Activated T-helper 1 cell treated with anti-CD3 and anti-CD28 coated beads, Interleukin-12 subunit alpha, Interleukin-12 subunit beta, Interleukin-2, Interleukin-4 antibody, amounts not matched to agents 30 ng/mL and 10 ng/mL and 1 ng/mL, durations not matched to agents 14 hours and 24 hours and 36 hours (primary cell): ENCODE measurements at places on chromosomes 7 and 10.

DNA sequence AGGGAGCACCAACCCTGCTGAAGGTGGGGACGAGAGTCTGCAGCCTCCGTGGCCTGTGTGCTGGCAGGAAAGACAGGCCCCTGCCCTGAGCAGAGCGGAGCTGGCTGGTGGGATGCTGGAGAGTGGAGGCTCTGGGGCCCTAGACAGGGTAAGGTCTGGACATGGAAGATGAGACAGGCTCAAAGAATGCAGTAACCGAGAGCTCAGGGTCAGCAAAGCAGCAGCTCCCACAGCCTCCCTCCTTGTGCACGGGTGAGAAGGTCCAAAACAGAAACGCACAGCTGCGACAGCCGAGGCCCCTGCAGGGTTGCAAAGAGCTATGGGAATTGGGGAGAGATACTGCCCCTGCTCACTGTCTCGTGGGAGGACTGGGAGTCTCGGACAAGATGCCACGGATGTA is 80.5 kb downstream of the TNS3 start:
- no peak overlapping the region for H3K4me3 ChIP-seq
- no peak for DNase-seq
- H3K4me1 ChIP-seq: no peaks in the 10 kb centered on the region
- no peaks in the 10 kb centered on the region for H3K27me3 ChIP-seq
- no peaks in the 10 kb centered on the region for H3K36me3 ChIP-seq

GRCh38 chr10:89534826-89535166 is 598 bp downstream of the SLC16A12 start:
- peaks cover 3% of the 10 kb centered on the region for H3K36me3 ChIP-seq
- H3K4me3 ChIP-seq: no peak overlapping the region
- H3K27ac ChIP-seq: no peak overlapping the region
- H3K27me3 ChIP-seq: peaks cover 58% of the 10 kb centered on the region
- no peak for DNase-seq
- peaks cover 5% of the 10 kb centered on the region for H3K4me1 ChIP-seq

- peak overlapping the region; percentile 96 for H3K4me3 ChIP-seq
- peak overlapping the region; percentile 96 for H3K27ac ChIP-seq
- no peak for DNase-seq
- peaks cover 18% of the 10 kb centered on the region for H3K36me3 ChIP-seq
Measured at GRCh38 chr7:114923403-114923713, 1.5 kb downstream of the MDFIC start.

DNA sequence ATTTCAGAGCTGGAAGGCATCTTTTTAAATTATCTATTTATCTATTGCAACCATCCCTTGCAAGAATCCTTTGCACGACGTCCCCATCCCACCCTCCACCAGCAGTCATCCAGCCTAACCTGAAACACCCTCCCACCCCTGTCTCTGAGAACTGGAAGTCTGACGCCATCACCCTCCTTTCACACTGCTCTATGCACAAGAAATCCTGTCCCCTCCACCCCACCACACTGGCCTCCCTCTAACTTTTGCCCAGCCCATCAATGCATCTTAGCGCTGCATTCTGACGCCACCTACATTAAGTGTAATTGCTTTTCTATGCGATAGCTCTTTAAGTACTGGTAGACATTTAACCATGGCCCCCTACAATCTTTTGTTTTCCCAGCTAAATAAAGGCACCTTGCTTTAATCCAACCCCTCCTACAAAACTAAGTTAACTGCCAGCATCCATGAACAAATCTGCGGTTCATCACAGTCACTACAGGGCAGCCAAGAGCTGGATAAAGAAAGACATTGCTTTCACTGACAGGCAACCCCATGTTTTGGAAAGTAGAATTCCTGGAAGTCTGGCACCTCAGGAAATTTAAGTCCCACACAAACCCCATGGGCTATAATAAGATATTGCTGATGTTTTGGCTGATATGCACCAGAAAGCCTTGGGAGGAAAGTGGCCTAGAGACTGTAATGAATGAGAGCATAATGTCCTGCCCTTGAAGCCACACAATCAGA is 128.0 kb downstream of the GLI3 start:
- H3K4me3 ChIP-seq: no peak overlapping the region
- no peaks in the 10 kb centered on the region for H3K4me1 ChIP-seq
- no peak for DNase-seq

- no peaks in the 10 kb centered on the region for H3K36me3 ChIP-seq
- H3K27me3 ChIP-seq: no peaks in the 10 kb centered on the region
- H3K27ac ChIP-seq: no peak overlapping the region
- no peak for DNase-seq
- peaks cover 5% of the 10 kb centered on the region for H3K4me1 ChIP-seq
Measured at GRCh38 chr7:40316176-40316575, 181.4 kb downstream of the SUGCT start.

DNA sequence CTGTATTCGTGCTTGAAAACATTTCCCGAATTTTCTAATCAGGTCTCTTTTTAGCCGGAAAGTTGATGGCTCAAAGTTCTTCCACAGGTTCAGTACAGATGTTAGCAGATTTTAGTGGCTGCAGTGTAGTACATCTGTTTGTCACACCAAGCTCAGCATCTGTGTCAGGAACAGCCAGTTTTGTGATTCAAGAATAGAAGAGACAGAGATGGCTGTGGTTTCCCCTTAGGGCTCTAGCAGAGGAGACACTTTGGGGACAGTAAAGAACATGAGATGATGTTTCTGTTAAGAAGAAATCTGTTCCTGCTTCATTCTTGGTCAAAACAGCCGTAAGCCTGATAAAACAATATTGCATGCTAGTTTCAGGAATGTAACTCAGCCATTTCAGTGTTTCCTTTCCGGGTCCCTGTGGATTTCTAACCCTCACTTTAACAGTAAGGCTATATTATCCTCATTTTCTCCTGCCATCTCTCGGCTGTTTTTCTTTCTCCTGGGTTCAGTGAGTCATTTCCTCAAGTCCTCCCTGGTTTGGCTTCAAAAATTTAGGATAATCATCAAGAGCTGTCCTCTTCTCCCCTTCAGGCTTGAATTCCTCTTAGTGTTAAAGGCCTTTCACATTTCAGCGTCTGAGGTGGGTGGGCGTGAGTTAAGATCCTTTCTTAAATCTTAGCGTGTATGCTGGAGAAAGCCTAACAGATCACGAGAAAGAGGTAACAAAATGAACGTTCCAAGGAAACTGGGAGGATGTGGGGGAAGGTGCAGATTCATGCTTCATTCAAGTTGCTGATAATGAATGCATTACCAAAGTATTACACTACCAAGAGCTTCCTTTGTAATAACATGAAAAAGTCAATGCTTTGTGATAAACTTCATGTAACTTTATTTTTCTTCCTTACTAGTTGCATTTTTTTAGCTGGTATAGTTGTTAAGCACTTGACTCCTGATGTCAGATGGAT is 37.1 kb upstream of the BICC1 start:
- DNase-seq: no peak
- H3K27ac ChIP-seq: no peak overlapping the region
- H3K36me3 ChIP-seq: no peaks in the 10 kb centered on the region
- no peak overlapping the region for H3K4me3 ChIP-seq

- H3K27ac ChIP-seq: no peak overlapping the region
- H3K4me1 ChIP-seq: peaks cover 18% of the 10 kb centered on the region
- H3K4me3 ChIP-seq: peak overlapping the region; percentile 77
- peaks cover 18% of the 10 kb centered on the region for H3K27me3 ChIP-seq
Measured at GRCh38 chr10:79071396-79071923, 2.7 kb downstream of the ZMIZ1 start.

DNA sequence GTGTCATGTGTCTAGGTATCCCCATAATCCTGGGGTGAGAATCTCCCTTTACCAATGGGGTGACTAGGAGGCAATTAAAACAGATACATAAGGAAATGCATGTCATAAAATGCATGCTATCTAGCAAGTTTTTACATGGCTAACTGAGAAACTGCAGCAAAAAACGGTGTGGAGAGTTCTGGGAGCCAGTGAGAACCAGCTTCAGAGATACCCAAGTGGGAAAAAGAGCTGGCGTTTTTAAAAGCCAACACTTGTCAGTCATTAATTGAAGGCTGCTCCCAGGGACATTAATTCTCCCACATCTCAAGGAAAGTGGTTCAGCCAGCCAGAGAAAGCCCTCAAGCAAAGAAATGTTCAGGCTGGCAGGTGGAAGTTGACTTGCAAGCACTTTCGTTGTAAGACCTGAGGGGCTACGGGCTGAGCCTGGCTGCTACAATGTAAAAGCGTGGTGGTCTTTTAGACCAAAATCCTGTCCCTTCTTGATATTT is 28.1 kb downstream of the ST8SIA6 start:
- no peaks in the 10 kb centered on the region for H3K36me3 ChIP-seq
- H3K4me1 ChIP-seq: peaks cover 74% of the 10 kb centered on the region
- H3K4me3 ChIP-seq: peak overlapping the region; percentile 8
- H3K27ac ChIP-seq: peak overlapping the region; percentile 36
- DNase-seq: no peak
- peaks cover 2% of the 10 kb centered on the region for H3K27me3 ChIP-seq

DNA sequence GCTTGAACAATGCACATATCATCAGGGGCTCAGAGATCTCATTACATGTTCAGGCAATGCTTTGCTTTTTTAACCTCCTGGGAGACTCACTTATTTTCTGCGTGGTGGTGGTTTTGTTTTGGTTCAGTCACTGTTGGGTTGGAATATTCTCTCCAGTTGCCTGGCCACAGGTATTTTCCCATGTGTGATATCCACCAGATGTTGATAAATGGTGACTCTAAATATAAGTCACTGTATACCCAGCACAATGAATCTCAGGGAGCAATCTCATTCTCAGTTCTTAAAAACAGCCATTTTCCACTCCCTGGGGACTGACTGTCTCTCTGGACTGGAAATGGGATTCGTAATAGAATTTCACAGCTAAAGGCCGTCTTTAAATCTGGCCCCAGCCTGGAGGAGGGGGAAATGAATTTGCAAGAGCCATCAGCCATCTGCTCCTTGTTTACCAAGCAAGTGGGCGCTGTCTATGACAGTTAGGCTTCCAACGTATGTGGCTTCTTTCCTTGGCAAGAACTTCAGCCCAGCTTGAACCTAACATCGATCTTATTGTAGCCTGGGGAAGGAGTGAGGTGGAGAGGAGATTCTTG is 1106.2 kb downstream of the NRG3 start:
- no peaks in the 10 kb centered on the region for H3K36me3 ChIP-seq
- H3K27me3 ChIP-seq: no peaks in the 10 kb centered on the region
- no peaks in the 10 kb centered on the region for H3K4me1 ChIP-seq
- no peak overlapping the region for H3K27ac ChIP-seq
- H3K4me3 ChIP-seq: no peak overlapping the region
- no peak for DNase-seq

DNA sequence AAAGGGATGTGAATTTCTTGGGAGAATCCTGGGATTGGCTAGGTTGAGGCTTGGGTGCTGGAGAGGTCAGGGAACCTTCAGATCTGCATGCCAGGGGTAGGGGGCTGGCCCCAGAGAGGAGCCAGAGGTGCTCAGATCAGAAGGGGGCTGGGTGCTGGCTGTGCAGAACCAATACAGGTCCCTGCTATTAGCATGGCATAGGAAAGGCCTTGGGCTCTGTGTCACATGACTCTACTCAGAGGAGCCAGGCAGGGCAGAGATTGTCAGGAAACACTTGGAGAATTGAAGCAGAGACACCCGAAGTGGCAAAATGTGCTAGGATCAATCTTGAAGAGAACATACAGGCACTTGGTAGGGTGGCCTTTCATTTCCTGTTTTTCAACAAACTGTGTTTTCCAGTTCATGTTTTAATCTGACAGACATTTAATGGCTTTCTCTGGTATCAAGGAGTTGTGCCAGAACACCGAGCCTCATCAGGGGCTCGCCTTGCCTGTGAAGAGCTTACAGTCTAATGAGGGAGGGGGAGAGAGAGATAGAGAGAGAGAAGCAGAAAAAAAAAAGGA is 498.9 kb downstream of the RPS24 start:
- H3K27me3 ChIP-seq: peaks cover 4% of the 10 kb centered on the region
- no peaks in the 10 kb centered on the region for H3K4me1 ChIP-seq
- no peak for DNase-seq
- no peak overlapping the region for H3K4me3 ChIP-seq
- peak overlapping the region; percentile 22 for H3K27ac ChIP-seq
- H3K36me3 ChIP-seq: no peaks in the 10 kb centered on the region

DNA sequence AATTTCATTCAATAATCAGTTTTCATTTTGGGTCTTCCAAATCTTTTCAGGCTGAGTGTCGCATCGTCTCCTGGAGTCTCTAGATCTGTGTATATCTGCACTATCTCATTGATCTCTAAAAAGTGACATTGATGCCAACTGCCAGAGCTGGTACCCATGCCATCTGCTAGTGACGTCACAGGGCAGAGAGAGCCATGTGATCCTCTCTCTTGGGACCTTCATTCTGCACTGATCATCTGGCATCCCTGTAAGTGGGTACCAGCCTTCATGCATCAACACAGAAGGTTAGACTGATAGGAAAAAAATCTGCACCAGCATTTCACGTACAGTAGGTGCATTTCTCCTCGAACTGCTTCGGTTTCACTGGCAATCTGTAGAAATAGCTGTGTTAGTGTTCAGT is at the start of gene NEUROD6:
NEUROD6 (minus strand) TSS at position 124 of the 400 bp plus-strand sequence. CDS start 1,458 bp downstream, outside the sequence.
- peaks cover 11% of the 10 kb centered on the region for H3K27me3 ChIP-seq
- H3K4me3 ChIP-seq: no peak within 1 kb of the TSS
- H3K4me1 ChIP-seq: no peaks in the 10 kb centered on the region
- H3K36me3 ChIP-seq: no peaks in the 10 kb centered on the region

GRCh38 chr10:128624656-128625530 is 498.7 kb upstream of the MKI67 start:
- H3K27ac ChIP-seq: no peak overlapping the region
- no peak overlapping the region for H3K4me3 ChIP-seq
- no peaks in the 10 kb centered on the region for H3K27me3 ChIP-seq
- DNase-seq: no peak
- no peaks in the 10 kb centered on the region for H3K4me1 ChIP-seq

DNA sequence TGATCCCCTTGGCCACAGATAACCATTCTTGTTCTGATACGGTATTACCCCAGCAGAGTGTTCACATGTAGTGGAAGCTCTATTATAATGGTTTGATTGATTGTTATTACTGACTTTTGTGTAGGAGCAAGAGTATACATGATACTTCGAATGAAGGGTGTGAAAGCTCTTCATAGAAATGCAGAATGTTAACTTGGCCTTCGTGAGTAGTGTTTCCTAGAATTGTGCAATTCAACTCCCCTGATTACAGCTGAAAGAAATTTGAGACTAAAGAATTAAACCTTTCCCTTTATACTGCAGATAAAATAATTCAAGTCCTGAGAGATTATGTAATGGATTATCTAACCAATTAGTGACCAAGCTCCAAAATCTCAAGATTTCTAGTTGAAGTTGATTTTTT is 38.2 kb downstream of the MKLN1 start:
- H3K4me3 ChIP-seq: no peak overlapping the region
- no peaks in the 10 kb centered on the region for H3K27me3 ChIP-seq

DNA sequence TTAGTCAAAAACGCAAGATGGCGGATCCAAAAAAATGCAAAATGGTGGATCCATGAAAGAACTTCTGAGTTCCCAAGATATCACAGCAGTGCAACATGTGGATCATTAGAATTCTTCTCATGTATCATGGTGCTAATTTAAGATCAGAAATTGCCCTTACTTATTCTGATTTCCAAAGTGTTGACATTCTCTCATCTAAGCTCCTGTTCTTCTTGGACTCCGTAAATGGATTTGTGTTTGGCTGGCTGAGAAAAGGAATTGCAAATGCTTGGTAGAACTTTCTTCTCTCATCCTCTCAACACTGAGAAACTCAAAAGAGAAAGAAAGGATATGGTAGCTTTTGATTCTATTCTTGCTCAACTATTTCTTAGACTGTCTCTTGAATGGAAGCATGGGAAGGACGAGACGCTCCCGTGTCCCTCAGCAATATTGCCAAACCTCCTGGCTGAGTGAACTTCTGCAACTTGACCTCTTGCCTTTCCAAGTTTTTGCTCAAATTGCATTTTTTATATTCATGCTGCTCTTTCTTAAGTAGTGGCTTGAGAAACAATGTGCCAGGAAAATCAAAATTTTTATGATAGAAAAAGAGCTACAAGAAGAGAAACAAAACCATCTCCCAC is 44.7 kb downstream of the FRMD4A start:
- no peaks in the 10 kb centered on the region for H3K36me3 ChIP-seq
- H3K4me1 ChIP-seq: no peaks in the 10 kb centered on the region
- no peak for DNase-seq
- no peak overlapping the region for H3K4me3 ChIP-seq
